Stimulated activated CD8-positive, alpha-beta memory T cell treated with anti-CD3 and anti-CD28 coated beads, Interleukin-15, amount 100 ng/mL, for 48 hours (primary cell): ENCODE measurements at places on chromosomes 3 and 15.

- DNase-seq = no peak
These were observed 133.7 kb downstream of the VGLL4 start for GRCh38 chr3:11510001-11510340.

- DNase-seq = no peak
These were observed 237.0 kb downstream of the LPP start for GRCh38 chr3:188390775-188391443.

DNA sequence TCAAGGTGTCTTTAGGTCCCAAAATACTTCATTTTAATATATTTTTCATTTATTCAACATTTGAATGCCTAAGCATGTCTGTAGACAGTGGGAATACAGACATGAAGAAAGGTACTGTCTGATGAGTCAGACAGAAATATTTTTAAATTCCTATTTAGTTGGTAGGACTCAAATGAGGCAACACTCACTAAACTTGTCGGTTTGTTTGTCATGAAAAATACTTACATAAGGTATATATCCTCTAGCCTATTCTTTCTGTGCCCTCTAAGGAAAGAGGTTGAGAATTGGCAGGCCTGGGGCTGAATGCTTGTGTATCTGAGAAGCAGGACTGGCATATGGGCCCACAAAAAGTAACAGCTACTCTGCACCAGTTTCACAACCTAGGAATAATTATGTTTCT lies 423.6 kb upstream of the MDFIC2 start:
- no peak for DNase-seq

GRCh38 chr3:149382101-149382467 lies 4.6 kb upstream of the TM4SF1 start:
- DNase-seq = no peak

DNA sequence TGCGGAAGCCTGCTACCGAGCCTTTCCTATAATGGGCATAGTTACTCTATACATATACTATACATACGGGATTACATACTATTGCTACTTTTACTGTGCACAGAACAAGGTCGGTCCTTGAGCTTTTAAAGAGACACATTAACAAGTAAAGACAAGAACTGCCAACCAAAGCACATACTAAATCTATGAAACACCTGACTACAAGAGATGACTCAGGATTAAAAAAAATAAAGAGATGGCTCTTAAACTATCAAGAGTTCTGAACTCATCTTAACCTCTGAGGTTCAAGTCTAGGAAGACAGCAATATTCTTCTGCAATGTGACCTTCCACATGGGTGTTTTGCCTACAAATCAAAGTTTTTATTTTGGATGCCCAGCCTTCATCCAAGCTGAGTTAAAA lies 106.8 kb downstream of the TNIK start:
- no peak for DNase-seq

- no peak for DNase-seq
These were observed 37.9 kb downstream of the IL20RB start for GRCh38 chr3:136995652-136996051.

GRCh38 chr3:127997016-127997415 lies 55.2 kb upstream of the SEC61A1 start:
- DNase-seq = no peak

- DNase-seq = no peak
These were observed 186.0 kb upstream of the KBTBD8 start for GRCh38 chr3:66812136-66812535.

GRCh38 chr15:62792986-62793751 lies 249.4 kb upstream of the TPM1 start:
- no peak for DNase-seq

DNA sequence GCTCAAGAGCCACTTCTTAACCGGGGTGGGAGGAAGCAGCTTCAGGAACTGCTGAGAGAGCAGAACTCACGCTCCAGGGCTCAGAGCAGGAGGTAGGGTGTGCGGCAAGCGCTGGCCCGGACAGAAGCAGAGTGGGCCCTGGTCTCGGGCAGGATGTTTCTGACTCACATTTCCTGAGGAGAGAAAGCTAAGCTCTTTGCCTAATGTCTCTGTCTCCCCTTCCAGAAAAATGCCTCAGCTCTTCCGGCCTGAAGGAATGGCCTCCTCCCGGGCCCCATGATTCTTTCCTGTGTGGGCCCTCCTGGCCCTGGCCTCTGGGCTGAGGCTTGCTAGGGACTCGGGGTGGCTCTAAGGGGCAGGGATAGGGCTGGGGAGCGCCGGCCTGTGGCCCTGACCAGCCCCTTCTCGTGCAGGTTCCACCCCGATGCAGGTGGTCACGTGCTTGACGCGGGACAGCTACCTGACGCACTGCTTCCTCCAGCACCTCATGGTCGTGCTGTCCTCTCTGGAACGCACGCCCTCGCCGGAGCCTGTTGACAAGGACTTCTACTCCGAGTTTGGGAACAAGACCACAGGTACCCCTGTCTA lies 4.1 kb upstream of the STAB1 start:
- DNase-seq = no peak

DNA sequence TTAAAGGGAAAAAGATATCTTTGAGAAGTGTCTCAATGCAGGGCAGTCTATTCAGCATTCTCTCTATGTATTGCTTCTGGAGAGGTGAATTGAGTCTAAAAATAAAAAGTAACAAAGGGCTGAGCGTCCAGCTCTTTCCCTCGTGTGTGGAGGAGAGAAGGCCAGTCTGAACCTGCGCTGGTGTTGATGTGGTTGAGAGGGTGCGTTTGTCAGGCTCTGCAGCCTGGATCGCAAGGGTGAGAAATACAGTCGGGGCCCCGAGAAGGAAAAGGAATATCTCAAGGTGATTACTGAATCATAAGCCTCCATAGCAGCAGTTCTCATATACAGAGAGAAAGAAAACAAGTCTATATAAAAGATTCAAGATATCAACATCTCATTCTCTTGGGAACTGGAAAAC lies 494.1 kb upstream of the MDFIC2 start:
- no peak for DNase-seq

- no peak for DNase-seq
These were observed 28.9 kb downstream of the FOXP1 start for GRCh38 chr3:71554649-71555048.

DNA sequence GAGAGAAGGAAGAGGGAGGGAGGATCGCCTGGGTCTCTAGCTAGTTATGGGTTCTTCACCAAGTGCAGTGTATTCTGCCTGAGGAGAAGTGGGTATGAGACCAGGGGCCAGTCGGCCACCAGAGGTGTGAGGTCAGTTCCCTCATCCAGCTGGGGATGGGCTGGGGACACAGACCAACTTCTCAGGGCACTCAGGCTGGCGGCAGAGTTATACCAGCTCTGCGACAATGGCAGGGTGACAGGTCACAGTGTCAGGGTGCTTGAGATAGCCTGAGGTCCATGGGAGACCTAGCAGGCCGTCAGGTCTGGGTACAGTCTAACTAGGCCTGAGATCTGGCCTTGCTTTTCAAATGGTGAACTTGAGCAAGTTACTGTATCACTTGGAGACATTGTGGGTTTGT lies 31.4 kb upstream of the PLXNA1 start:
- DNase-seq = no peak

- DNase-seq = no peak
These were observed 20.2 kb downstream of the MAGEF1 start for GRCh38 chr3:184691397-184692231.

GRCh38 chr3:125150525-125151441 lies 61.8 kb downstream of the SLC12A8 start:
- DNase-seq = peak; percentile 32

DNA sequence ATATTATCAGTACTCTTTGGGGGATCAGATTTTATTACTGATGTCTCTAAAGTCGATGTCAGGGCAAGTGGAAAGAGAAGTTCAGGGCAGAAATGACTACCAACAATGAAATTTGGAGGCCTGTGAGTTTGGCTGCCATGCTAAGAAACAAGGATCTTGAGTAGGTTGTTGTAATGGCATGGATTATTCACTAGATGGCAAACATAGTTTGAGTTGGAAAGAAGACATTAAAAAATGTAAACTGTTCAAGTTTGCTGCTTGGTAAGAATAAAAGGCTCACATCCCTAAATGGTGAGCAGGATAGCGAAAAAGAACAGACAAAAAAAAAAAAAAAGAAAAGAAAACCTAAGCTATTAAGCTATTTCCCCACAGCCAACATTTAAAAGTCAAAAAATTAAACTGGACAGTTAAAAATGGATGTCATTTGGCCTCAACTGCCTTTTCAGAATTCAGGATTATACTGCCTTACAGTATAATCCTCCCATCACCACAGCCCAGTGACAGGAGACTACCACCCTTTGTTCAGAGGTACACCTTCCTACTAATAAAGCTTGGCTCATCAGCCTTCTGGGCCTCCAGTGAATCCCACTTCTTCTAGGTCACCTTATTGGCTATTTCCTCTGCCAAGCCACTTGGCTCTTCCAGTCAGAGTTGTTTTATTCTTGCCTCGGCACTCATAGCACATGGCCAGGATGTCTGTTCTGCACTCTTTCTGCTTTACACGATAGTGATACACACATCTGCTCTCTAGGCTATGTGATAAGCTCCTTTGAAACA lies 163.7 kb downstream of the PLD1 start:
- DNase-seq = no peak

- no peak for DNase-seq
These were observed 20.2 kb upstream of the DIPK2A start for GRCh38 chr3:143951351-143951971.

- DNase-seq = no peak
These were observed 25.5 kb downstream of the DPH3 start for GRCh38 chr3:16239086-16239770.

GRCh38 chr3:22893101-22893500 lies 310.0 kb upstream of the UBE2E2 start:
- DNase-seq = no peak

GRCh38 chr15:36332301-36332700 lies 247.1 kb upstream of the CDIN1 start:
- no peak for DNase-seq

- DNase-seq = no peak
These were observed 208.5 kb downstream of the LPP start for GRCh38 chr3:188362405-188362831.

DNA sequence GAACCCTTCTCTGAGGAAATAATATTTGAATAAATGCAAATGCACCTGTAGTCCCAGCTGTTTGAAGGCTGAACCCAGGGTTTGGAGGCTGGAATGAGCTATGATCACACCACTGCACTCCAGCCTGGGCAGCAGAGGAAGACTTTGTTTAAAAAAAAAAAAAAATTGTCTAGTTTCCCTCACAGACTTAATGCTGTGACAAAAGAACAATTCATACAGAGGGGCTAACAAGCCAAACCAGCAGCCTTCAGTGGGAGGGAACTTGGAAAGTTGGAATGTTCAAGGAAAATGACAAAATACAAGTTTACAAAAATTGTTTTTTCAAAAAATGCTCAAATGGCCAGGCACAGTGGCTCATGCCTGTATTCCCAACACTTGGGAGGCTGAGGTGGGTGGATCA lies 228.0 kb upstream of the CGNL1 start:
- DNase-seq = no peak

DNA sequence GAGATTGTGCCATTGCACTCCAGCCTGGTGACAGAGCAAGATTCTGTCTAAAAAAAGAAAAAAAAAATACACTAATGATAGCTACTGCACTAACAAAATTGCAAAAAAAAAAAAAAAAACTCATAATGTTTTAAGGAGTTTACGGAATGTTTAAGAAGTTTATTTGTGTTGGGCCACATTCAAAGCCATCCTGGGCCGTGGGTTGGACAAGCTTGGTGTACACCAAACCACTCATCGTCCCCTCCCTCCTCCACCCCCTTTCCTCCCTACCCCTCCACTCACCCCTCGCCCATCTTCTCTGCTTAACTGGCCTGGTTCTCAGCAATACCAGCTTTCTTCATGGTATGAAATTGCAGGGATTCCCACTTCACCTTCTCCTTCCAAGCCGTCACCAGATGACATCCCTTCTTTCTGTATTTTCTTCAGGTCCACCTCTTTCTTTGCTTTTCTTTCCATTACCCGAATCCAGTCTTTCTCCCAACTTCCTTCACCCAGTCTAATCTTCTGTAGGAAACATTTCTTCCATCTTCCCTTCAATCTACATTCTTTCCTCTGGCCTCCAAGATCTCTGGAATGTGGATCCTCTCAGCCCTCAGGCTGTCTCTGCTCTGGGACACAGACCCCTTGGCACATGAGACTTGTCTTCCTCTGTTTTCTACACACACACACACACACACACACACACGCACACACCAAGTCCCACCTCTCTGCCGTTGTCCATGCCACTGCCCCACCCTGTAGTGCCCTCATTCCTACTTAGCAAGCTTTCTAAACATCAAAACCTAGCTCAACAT lies 3.5 kb upstream of the MESP1 start:
- DNase-seq = no peak

DNA sequence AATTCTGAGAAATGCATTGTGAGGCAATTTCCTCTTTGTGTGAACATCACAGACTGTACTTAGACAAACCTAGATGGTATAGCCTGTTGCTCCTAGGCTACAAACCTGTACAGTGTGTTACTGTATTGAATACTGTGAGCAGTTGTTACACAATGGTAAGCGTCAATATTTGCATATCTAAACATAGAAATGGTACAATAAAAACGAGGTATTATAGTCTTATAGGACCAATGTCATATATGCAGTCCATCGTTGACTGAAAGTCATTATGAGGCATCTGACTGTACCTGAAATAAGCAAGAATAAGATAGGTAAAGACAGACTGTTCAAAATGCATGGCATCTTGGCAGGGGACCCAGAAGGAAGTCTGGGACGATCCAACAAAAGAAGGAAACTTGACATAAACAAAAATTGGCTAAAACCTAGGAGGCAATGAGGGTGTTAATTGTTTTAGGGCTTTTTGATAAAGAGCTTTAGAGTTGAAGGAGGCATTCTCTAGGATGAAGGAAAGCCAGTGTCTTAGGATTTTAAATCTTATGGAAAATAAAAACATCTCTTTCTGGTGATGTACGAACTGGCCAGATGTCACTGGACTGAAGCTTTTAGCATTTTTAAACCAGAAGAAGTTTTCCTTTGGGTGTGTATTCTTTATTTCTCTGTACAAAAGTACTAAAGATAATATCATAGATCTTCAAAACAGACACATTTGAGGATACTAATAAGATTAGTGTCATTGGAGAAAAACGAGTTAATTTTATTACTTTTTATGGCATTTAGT lies 9.2 kb upstream of the SPRED1 start:
- DNase-seq = no peak

- DNase-seq = no peak
These were observed 108.5 kb downstream of the SAMMSON start for GRCh38 chr3:70108072-70108471.

DNA sequence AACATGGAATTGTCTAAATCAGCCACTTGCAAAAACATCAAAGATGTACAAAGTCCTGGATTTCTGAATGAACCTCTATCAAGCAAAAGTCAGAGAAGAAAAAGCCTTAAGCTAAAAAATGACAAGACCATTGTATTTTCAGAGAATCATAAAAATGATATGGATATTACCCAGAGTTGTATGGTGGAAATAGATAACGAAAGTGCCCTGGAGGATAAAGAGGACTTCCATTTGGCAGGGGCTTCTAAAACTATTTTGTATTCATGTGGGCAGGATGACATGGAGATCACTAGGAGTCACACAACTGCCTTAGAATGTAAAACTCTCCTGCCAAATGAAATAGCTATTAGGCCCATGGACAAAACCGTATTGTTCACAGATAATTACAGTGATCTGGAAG lies 29.3 kb downstream of the KNL1 start:
- DNase-seq = no peak

- DNase-seq = no peak
These were observed 14.0 kb downstream of the TIGIT start for GRCh38 chr3:114307832-114308231.
